ENCODE measurements at places on chromosomes 12 and 14.

GRCh38 chr14:31085027-31085426, 58.8 kb upstream of the STRN3 start:
- DNase-seq, result no peak

DNA sequence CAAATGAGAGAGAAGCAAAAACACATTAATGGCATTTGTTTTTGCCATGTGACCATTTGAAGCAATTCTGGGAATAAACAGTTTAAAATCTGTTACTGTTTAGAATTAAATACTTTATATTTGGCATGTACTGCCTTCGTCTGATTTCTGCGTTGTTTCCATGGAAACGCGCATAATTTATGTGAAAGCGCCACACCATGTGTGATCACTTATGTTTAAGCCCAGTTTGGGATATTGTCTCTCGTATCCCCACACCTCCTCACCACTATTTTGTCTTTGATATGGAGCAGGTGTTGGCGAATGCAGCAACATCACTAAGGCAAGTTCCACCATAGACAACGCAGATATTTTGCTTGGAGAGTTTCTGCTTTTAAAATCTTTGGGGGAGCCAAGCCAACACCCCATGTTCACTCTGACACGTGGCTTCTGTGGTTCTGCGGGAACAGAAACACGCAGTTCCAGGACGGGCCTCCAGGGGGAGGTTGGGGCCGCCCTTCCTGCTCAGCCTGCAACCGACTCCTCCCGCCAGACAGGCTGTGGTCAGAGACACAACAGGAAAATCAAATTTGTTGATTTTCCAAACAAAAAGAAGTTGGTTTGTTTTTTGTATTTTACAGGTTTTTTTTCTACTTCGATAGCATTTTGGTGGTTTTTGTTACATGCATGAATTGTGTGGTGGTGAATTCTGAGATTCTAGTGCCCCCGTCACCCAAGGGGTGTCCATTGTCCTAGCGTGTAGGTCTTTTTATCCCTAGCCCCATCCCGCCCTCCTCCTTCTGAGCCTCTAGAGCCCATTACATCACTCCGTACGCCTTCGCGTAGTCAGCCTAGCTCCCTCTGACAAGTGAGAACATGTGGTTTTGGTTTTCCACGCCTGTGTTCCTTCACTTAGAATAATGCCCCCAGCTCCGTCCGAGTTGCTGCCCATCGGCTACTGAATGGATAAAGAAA, 101.9 kb upstream of the SFSWAP start:
- peak; percentile 55 for DNase-seq

GRCh38 chr14:69404883-69405282, 6.4 kb downstream of the SLC39A9 start:
- DNase-seq, result no peak

DNA sequence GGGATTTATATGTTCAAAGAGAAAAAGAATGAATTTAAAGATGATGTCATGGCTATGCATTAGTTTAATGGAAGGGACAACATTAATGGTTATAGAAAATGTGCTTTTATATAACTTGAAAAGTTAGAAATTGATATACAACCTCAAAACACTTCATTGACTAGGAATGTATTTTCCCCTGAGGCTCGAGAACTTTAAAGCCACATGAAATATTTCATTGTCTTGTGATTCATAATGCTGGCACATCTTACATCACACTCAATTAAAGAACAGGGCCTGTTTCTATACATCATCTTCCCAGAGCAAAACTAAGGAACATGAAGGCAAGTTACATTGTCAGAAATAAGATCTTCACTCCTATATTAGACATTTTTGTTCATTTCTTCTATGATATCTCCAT, 35.2 kb upstream of the PAWR start:
- peak; percentile 27 for DNase-seq

DNA sequence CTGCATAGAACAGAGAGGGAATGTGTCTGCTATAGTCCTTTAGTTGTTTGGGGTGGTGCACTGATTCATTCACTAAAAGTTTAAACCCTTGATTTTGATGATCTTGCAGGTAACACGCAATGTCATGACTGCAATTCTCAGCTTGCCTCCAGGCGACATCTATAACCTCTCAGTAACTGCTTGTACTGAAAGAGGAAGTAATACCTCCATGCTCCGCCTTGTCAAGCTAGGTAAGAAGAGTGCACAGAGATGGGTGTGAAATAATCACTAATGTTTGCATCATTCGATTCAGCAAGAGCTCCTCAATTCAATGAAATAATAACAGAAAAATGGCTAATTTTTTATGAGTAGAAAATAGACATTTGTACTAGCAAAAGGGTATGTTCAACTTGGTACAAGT, 203.7 kb downstream of the PTPRO start:
- no peak for DNase-seq

GRCh38 chr12:79837575-79837974, 97.3 kb downstream of the PPP1R12A start:
- no peak for DNase-seq

DNA sequence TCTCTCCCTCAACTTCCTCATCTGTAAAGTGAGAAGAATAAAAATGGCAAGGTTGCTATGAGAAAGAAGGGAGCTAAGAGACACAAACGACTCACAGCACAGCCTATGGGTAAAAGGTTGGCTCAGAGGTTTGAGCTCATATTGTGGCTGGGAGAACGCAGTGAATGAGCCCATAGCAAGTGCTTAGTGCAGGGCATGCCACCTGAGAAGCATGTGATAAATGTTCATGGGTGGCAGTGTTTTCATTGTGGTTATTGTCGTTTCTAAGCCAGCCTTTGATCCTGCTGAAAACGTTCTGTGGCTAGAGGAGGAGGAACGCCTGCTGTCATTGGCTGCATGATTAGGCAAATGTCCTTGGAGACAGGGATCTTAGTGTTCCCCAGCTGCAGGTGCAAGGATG, 150.4 kb downstream of the KSR2 start:
- DNase-seq, result no peak

GRCh38 chr14:24123424-24124417, 6.7 kb upstream of the FITM1 start:
- no peak for DNase-seq

- DNase-seq, result no peak
These were observed 162.5 kb upstream of the NOS1 start for GRCh38 chr12:117523971-117524370.

Data from SW 1271 (cell line).